ENCODE measurements at places on chromosomes 5 and 9.

- no peak for DNase-seq
These were observed 668.3 kb downstream of the DNAH5 start for GRCh38 chr5:13276156-13276555.

GRCh38 chr9:75903785-75904360 lies 13.4 kb downstream of the PCSK5 start:
- DNase-seq = peak; percentile 79

- DNase-seq = no peak
These were observed 5.1 kb upstream of the CDC42SE2 start for GRCh38 chr5:131258733-131259132.

GRCh38 chr9:133428617-133429101 lies 6.5 kb downstream of the ADAMTS13 start:
- DNase-seq = no peak

GRCh38 chr9:127457191-127457878 lies 6.0 kb downstream of the LRSAM1 start:
- peak; percentile 50 for DNase-seq

- DNase-seq = no peak
These were observed 58.7 kb upstream of the SMIM32 start for GRCh38 chr5:136251502-136252169.

DNA sequence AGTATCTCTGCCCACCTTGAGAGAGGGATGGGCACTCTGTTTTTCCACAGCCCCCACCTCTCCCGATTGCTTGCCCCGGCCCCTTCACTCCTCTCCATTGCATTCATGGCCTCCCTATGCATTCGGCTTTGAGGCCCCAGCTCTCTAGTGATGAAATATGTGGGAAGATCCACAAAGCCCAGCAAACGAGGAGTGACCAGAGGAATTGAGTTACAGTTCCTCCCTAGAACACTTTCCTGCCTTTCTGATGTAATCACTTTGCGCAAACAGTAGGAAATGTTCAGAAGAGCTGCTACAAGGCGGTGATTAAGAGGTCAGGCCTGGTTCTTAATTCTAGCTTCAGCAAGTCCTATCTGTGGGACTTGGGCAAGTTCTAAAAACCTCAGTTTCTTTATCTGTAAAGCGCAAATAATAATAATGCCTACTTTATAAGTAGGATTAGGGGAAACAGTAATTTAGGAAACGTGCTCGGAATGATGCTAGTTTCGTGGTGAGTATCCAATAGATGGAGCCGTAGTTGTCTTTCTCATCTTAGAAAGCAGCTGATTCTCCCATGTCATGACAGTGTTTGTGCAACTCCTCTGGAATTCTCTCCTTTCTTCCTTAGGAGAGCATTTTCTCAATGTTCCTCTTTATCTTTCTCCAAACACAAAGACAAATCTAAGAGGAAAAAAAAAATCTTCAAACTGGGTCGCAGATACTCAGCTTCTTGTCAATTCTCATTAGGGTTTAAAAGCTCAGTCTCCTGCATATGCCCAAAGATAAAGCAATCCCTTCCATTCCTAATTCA lies 99.5 kb upstream of the MSX2 start:
- no peak for DNase-seq

DNA sequence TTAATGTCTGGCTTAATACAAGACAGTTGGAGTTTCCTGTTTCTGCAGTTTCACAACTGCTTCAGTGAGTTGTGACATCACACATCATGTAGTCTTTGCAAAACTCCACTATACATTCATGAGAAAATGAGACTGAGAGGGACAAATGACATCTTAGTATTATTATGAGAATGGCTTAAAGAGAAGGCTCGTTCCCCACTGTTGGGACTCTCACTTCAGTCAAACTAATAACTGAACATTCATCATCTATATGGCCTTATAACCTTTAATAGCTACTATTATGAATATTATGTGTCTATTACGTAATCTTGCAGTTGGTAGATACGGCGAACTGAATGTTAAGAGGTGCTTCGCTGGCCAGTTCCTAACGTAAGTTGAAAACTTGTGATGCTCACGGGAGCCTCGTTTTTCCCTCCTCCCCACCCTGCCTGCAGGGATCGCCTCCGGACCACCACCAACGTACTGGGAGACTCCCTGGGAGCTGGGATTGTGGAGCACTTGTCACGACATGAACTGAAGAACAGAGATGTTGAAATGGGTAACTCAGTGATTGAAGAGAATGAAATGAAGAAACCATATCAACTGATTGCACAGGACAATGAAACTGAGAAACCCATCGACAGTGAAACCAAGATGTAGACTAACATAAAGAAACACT lies 79.4 kb downstream of the SLC1A3 start:
- DNase-seq = no peak

GRCh38 chr5:123813937-123814624 lies 302.1 kb downstream of the CSNK1G3 start:
- DNase-seq = peak; percentile 82

DNA sequence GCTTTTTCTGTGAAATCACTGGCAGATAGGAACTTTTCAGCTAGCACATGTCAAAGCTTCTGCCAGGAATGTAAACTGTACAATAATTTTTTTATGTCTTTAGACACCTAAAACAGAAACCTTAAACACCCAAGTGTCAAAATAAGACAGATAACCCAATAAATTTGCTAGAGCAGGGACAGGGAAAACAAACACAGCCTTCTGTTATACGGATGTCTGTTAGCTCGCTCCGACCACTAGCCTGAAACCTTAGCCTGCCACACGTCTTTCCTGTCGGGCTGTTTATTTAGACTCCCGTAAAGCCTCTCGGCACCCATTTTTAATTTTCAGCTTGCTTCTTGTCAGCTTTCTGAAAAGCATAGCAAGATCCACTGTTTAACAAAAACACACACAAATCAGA lies 355.4 kb upstream of the SLC24A2 start:
- no peak for DNase-seq

GRCh38 chr5:83528439-83528769 lies 56.9 kb downstream of the VCAN start:
- no peak for DNase-seq

GRCh38 chr9:106966481-106966880 lies 103.5 kb downstream of the ZNF462 start:
- no peak for DNase-seq

- DNase-seq = no peak
These were observed 45.5 kb upstream of the SPATA31E1 start for GRCh38 chr9:87836951-87837705.

DNA sequence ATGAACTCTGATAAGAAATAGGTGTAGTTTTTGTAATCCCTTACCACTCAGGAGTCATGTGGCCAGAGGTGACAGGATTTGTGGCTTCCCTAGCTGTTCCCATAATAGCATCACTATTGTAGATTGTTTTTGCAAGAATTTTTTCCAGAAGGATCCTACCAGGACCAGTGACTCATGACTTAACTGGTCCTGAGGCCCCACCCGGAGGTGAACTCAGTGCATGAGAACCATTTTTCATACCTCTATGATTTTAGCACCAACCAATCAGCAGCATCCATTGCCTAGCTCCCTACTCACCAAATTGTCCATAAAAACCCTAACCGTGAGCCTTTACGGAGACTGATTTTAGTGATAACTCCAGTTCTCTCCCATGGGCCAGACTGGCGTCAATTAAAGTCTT lies 484.8 kb downstream of the PSAT1 start:
- no peak for DNase-seq

DNA sequence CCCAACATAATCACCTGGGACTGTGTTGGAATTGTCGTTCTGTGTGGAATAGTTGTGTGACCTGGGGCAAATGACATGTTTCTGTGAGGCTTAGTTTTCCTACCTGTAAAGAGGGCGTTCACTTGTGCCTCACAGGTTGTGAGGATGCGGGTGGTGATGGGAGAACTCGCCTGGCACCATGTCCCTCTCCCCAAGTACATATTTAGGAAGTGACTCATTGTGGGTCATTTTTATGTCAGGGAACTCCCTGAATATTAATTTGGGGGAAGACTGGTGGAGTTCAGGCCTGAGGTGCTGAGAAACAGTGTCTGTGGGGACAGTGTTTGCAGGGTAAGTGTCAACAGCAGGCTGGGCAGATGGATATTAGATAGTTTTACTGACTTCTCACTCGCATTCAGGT lies 144.7 kb downstream of the KDM4C start:
- peak; percentile 7 for DNase-seq

GRCh38 chr5:33563983-33564908 lies 123.5 kb downstream of the TARS1 start:
- DNase-seq = no peak

DNA sequence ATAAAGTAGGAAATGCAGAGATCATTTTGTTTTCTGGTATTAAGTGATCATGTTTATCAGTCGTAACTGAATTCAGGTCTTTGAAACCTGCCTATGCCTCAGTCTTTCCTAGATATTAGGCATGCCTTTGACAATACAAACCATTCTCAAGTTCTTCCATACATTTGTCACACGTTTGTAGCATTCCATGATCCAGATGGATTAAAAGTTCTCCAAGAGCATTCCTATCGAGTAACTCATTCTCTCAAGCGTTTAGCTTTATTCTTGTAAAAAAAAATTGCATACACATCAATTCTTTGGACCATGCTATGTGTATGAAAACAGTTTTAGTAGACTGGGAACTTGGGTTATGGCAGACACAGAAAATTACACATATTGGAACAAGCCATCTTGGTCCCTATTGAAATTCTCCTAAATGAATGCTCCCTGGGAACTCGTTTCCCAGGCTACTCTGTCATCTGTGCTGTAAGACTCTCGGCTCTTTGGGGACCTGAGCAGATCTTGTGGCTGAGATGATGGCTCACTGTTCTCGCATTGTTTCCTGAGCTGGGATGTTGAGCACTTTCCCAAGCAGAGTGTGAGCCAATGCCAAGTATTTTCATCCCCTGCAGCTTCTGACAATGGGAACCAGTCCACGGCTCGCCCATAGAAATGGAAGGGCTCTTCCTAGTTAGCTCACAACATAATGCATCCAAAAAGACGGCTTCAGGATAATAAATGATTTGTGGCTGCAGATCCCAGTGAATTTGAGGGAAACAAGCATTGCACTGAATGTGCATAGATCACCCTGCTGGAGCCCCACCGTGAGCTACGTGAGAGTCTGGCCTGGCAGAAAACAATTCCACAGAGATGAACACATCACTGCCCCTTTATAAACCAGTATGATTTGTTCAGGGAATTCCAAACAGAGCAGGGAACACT lies 230.2 kb downstream of the IRX1 start:
- DNase-seq = no peak

GRCh38 chr5:120954255-120954654 lies 490.2 kb downstream of the PRR16 start:
- no peak for DNase-seq

DNA sequence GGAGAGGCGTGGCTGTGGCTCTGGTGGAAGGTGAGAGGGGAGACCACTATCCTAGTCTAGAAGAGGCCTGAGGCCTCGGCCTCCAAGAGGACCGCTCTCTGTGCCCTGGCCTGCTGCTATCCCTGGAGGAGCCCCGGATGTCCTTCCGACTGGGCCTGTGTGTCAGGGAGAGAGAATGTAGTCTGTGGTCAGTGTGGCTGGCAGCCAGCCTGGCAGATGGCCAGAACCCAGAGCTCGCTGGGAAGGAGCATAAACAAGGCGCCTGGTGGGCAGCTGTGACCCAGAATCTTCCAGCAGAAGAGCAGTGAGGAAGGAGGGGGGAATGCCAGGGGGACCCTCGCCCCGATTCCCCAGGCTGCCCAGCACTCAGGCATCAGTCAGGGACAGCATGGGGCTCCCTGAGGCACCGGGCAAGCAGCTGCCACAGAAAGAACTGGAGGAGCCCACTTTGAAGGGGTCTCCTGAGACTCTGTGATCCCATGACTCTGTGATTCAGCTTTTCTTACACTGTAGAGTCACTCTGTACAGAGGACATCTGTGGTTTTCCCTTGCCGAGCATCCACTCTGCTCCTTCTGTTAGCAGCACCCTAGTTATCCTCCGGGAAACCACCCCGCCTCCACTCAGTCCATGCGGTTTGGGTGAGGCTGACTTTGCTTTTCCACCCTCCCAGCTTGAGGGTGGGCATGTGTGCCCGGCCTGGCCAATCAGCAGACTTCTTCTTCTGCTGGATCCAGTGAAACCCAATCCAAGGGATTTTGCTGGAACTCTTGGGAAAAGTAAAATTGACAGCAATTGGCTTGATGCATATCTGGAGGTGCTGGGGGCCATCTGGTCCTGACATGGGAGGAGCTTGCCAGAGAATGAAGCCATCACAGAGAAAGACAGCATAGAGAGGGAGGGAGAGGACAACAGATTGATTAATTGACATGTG lies 46.2 kb upstream of the PWWP2A start:
- peak; percentile 99 for DNase-seq

DNA sequence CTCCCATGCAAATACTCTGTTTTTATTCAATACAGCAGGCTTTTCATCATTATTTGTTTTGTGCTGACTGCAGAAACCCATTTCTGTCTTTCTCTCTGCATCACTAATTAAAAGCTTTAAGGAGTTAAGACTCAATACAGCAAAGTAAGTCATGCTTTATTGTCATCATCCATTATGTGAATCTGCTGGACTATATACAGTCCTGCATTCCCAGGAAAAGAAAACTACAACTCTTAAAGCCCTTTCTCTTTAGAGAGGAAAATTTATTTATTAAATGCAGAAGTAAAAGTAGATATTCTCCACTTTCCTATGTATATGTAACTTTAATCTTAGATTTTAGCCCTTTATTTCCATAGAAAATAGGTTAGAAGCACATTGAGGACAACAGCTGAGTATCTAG lies 706.6 kb upstream of the RGMB start:
- no peak for DNase-seq

GRCh38 chr5:124844371-124844920 lies 98.0 kb upstream of the ZNF608 start:
- no peak for DNase-seq

- DNase-seq = no peak
These were observed 43.0 kb downstream of the PIK3R1 start for GRCh38 chr5:68258531-68258930.

GRCh38 chr5:130045334-130045733 lies 141.1 kb downstream of the CHSY3 start:
- peak; percentile 25 for DNase-seq

GRCh38 chr5:126917918-126918614 lies 112.3 kb downstream of the MARCHF3 start:
- peak; percentile 12 for DNase-seq

- no peak for DNase-seq
These were observed 46.7 kb upstream of the MACIR start for GRCh38 chr5:103211576-103212561.

DNA sequence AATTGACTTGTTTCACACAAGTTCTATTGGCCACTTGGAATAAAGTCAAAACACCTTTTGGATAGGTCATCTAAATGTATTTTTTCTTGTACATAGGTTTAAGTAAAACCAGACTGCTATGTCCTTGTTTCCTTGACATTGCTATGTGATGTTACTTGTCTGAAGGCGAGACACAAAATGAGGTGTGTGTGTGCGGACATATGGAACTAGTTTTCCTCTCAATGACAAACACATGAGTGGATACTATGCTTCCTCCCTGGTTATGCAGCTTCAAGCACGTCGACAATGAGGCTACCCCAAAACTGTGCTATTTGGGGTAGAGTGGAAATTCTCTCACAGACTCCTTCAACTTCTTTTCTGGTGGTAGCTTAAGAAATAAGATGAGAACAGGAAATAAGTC lies 276.8 kb downstream of the GAS1 start:
- DNase-seq = no peak

DNA sequence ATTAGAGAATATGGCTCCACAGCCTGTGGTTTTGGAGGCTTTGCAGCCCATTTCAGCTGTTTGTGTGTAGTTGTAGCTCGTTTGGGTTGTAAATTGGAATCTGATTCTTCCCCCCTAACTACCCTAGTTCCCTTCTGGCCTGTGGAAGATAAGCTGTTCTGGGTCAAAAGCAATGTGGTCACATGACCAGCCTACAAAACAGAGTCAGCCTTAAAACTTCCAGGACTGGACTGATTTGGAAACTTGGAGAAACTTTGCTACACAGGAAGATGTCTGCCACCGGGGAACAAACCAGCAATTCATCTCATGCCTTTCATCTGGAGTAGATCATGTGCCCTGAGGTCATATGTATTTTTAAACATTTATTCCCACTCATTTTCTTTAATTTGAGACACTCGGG lies 83.8 kb downstream of the DAPK1 start:
- DNase-seq = no peak

Measured in RCC 7860 (cell line).